Heart left ventricle (tissue), 16 donors: ENCODE measurements at places on chromosomes 1 and 21.
A peak's percentile ranks its signal among the peaks of the same experiment; 100 is the strongest.

GRCh38 chr1:115277276-115277675, 60.8 kb downstream of the NGF start:
- DNase-seq: no peak

DNA sequence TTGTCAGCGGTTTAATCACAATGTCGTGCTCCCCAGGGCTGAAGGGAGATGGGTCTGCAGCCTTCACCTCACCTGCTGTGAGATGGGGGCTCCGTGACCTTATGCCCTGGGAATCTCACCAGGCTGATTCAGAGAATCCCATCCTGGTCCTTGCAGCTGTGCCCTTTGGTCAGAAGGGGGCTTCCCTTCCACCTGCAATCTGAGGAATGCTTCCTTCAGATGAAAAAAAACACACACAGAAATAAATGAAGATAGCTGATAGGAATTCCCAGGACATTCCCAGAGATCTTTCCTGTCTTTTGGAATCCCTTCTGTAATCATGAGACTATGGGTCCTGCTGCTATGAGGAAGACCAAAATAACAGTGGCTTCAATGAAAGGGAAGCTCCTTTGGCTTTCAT, 127.0 kb upstream of the VAMP3 start:
- DNase-seq: no peak

DNA sequence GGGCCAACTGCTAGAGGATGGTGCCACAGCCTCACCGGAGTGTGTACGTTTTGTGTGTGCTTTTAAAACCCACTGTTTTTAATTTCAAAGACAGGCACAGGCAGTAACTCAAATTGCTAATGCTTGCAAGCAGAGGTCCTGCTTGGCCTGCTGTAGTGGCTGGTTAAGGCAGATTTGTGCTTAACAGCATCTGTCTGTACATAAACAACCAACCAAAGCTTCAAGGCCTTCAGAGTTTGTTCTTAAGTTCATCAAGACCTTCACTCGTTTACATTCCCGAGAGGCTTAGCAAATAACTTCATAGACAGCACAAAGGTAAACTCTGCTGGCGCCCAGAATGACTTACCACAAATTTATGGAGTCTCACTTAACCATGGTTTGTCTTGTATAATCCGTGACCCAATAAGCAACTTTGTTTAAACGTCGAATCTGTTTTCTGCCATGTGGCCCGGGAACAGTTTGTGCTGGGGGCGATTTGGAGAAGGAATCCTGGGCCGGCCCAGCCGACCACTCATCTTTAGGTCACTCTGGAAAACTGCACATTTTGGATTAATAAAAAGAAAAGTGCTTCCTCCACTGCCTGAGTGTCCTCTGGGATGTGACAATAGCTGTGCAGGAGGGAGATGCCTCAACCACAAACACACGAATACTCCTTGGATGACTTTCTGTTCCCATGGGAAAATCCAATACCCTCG, 58.1 kb downstream of the CAPZB start:
- no peak for DNase-seq

- no peak for DNase-seq
These were observed 2.0 kb downstream of the KCNE2 start for GRCh38 chr21:34365809-34366208.

GRCh38 chr1:64245495-64245894, 42.1 kb downstream of the UBE2U start:
- no peak for DNase-seq

DNA sequence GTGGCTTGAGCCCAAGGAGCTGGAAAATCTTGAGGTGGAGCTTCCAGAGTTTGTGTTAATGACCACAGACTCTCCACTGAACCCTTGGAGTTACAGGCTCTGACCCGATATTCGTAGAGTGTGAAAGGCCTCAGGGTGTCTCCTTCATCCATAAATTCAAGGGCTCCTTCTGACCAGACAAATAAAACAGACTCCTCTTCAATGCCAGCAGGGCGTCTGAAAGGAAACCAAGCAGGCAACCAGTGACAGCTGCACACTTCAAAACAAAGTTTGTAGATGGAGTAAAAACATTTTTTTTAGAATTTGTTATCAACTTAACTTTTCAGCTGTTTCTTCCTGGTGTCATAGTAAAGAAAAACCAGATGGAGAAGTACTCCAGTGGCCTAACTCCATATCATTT, 161.1 kb downstream of the KCTD3 start:
- no peak for DNase-seq

DNA sequence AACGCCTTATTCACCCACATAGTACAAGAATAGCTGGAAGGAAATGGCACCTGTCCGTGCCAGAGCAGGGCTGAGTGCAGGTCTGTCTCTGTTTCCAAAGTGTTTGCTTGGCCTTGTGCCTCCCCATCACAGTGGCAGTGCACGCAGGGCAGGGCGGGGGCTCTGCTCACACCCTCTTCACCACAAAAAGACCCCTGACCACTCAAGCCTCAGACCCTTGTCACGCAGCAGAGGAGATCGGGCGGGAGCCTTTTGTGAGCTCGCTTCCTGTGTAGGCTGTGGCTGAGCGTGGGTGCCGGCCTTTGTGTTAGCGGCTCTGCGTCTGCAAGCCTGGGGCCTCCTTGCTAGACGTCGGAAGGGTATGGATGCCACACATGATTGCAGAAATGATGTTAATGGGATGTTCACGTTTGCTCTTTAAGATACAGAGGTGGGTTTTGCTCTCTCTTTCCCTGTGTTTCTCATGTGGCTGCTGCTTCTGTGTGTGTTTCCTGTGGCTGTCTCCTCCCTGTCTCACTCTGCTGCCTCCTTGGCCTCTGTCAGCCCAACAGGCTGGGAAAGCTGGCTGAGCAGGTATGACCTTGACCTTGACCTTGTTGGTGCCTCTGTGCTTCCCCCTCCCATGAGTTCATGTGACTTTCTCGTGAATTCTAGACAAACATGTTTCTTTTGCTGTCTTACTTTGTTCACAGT, 45.4 kb downstream of the S100B start:
- no peak for DNase-seq

- no peak for DNase-seq
These were observed 94.3 kb upstream of the EDN2 start for GRCh38 chr1:41578712-41579335.

- DNase-seq: peak; percentile 78
These were observed 58.4 kb upstream of the COL6A1 start for GRCh38 chr21:45923146-45923545.

GRCh38 chr1:102879439-102879993, 228.8 kb downstream of the COL11A1 start:
- no peak for DNase-seq

DNA sequence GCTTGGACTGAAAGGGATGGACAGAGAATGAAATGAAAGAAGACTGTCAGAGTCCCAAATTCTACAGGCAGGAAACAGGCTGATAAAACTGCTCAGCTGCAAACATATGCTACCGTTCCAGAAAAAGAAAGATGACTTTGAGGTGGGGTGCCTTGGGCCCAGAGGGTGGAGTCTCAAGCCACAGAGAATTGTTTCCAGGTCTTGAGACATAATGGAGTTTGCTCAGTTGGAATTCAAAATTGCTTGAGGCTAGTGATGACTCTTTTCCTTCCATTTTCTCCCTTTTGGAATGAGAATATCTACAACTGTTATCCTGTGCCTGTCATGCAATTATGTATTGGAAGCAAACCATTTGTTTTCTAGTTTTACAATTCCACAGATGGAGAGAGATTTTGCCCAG, 23.6 kb upstream of the PSEN2 start:
- DNase-seq: no peak

DNA sequence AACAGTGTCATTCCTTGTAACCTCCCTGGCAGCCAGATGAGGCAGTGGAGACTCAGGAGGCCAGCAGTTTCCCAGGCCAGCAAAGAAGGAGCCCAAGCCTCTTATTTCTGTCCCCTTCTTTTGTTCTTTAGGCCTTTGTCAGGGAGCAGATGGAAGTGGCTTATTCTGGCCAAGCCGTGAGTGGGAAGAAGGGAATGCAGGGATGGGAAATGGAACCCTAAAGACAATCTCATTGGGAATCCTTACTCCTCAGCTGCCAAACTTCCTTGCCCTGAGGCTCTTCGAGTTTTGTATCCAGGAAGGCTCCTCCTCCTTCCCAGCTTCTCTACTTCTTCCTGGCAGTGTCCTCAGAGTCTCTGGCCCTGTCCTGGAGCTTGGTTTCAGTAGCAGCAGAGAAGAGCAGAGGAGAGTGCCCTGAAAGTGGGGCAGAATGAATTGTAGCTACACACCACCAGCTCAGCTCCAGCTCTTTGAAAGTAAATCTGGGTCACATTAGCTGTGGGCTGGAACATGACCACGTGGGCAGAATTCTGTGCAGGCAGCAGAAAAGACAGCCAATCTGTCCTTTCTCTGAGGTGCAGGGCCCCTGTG, 63.9 kb downstream of the NDUFS5 start:
- no peak for DNase-seq

GRCh38 chr1:169128562-169128961, 22.1 kb downstream of the ATP1B1 start:
- DNase-seq: no peak
